Smooth muscle cell of the umbilical artery (primary cell): ENCODE measurements at places on chromosomes 1 and 21. TPM values are rescaled to one million over a fixed set of nuclear protein-coding genes. Genes with fewer than 3 reads are reported as not detected.

Gene DIO1
- not detected in 2 replicates for total RNA-seq

Gene VHLL
- total RNA-seq: 0.28 TPM in 1 of 2 replicates, not detected in the other

Gene AGT
- total RNA-seq: 0.09 TPM in 1 of 2 replicates, not detected in the other

Gene SAMD11
- total RNA-seq: 5.4 and 25.2 TPM in 2 replicates

Gene LINGO4
- total RNA-seq: not detected in 2 replicates

Gene KHDC4
- total RNA-seq: 32.1 and 32.8 TPM in 2 replicates

Gene CAPN9
- total RNA-seq: not detected in 2 replicates

Gene RRAGC
- 30.6 and 32.1 TPM in 2 replicates for total RNA-seq

Gene PTPRF
- total RNA-seq: 132 and 573 TPM in 2 replicates

Gene ASPM
- 3.9 and 26.3 TPM in 2 replicates for total RNA-seq

Gene PGBD5
- total RNA-seq: under 0.01 TPM in 1 of 2 replicates, not detected in the other

Gene RAB42
- total RNA-seq: 1.8 and 4.5 TPM in 2 replicates

Gene CD84
- total RNA-seq: not detected in 2 replicates

Gene ABCD3
- 54.5 and 54.6 TPM in 2 replicates for total RNA-seq

Gene CYP4A11
- not detected in 2 replicates for total RNA-seq

Gene SLC35F3
- 0.09 and 0.30 TPM in 2 replicates for total RNA-seq

Gene ILDR2
- not detected in 2 replicates for total RNA-seq

Gene AADACL3
- total RNA-seq: not detected in 2 replicates

Gene IBA57
- total RNA-seq: 4.8 and 8.3 TPM in 2 replicates

Gene IQGAP3
- total RNA-seq: 1.5 and 14.8 TPM in 2 replicates

Gene GSTM5
- 1.8 and 2.3 TPM in 2 replicates for total RNA-seq

Gene SPRR2D
- total RNA-seq: not detected in 2 replicates

Gene PPFIA4
- 20.9 and 24.6 TPM in 2 replicates for total RNA-seq

Gene S100A1
- total RNA-seq: under 0.01 TPM in 1 of 2 replicates, not detected in the other

Gene KIAA1614
- 2.1 and 3.0 TPM in 2 replicates for total RNA-seq

Gene RBM11
- total RNA-seq: 0.23 TPM in 1 of 2 replicates, not detected in the other

Gene MRTO4
- 13.7 and 25.2 TPM in 2 replicates for total RNA-seq

Gene KRTAP10-5
- not detected in 2 replicates for total RNA-seq

Gene CATSPER4
- total RNA-seq: not detected in 2 replicates

Gene REN
- total RNA-seq: not detected in 2 replicates

Gene ELAPOR1
- total RNA-seq: 0.23 and 0.89 TPM in 2 replicates

Gene SRGAP2C
- total RNA-seq: 23.6 and 24.9 TPM in 2 replicates

Gene CFHR5
- total RNA-seq: not detected in 2 replicates

Gene GIPC2
- total RNA-seq: 0.30 and 1.2 TPM in 2 replicates

Gene KRTAP13-2
- not detected in 2 replicates for total RNA-seq
